ENCODE measurements at places on chromosomes 16 and 17.

DNA sequence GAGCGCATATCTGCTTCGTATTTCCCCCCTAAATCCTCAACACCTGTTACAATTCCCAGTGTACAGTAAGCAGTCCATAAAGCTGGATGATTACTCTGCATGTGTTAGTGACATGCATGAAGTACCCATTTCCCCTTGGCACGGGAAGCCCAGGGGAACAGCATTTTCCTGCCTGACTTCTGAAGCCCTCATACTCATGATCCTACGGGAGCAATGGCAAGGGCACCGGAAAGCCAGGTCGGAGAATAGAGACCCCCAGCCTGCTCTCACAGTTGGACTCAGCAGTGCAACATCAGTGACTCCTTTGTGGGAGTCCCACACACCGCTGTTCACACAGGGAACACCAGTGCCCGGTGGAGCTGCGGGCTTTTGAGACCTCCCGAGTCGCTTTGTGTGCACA lies 336.9 kb downstream of the CDH13 start:
- DNase-seq = peak; percentile 93

- peak; percentile 26 for DNase-seq
These were observed 23.4 kb upstream of the SREBF1 start for GRCh38 chr17:17859909-17860765.

- DNase-seq = no peak
These were observed 24.5 kb downstream of the RCVRN start for GRCh38 chr17:9880582-9880999.

DNA sequence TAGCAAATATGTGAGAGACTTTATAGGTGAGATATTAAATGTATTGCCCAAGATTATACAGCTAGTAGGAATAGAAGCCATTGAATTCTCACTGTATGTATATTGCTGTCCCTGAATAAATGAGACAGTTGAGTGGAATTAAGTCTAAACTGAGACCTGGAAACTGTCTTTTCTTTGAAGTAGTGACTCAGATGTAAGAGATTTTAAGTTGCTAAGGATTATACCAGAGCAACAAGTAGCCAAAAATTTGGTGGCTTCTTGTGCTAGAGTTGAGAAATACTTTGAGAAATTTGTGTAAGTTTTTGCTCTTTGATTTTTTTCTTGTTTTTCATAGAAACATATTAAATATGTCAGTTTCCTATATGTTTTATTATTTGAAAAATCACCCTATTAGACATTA lies 58.7 kb downstream of the TANC2 start:
- DNase-seq = no peak

DNA sequence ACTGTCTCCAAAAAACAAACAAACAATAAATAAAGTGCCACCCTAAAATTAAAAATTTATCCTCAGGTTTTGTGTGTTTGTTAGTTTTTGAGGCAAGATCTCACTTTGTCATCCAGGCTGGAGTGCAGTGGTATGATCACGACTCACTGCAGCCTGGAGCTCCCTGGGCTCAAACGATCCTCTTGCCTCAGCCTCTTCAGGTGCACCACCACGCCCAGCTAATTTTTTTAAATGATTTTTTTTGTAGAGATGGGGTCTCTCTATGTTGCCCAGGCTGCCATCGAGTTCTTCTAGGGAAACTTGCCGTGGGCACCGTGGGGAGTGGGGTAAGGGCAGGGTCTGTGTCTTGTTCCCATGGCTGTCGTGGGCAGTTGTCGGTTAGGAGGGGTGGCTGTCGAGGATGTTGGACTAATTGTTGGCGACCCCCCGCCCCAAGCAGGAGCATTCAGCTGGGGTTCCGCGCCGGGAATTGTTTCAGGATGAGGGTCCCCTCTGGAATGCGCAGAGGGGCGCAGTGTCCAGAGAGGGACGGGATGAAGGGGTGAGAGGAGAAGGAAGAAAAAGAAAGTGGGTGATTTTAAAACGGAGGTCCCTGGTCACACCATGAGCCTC lies 1.1 kb upstream of the RNF213 start:
- no peak for DNase-seq

GRCh38 chr16:29978564-29979270 lies 5.0 kb downstream of the TAOK2 start:
- no peak for DNase-seq

- no peak for DNase-seq
These were observed 419.4 kb downstream of the PMP22 start for GRCh38 chr17:14845591-14846281.

DNA sequence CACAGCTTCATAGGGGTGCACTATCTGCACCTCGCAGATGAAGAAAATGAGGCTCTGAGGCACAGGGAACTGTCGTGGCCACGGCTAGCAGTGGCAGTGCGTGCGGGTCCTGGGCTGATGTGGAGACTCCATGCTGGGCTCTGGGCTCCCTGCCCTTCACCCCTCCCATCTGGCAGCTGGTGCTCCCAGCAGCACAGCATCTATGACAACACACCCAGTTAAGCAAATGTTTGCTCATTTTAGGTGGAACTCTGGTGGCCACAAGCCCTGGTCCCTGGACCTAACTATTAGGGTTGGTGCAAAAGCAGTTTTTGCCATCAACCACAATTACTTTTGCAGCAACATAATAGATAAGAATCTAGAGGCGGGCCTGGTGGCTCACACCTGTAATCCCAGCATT lies 30.9 kb downstream of the IFT140 start:
- DNase-seq = peak; percentile 67

- no peak for DNase-seq
These were observed 808 bp upstream of the ALOX15 start for GRCh38 chr17:4642286-4642685.

DNA sequence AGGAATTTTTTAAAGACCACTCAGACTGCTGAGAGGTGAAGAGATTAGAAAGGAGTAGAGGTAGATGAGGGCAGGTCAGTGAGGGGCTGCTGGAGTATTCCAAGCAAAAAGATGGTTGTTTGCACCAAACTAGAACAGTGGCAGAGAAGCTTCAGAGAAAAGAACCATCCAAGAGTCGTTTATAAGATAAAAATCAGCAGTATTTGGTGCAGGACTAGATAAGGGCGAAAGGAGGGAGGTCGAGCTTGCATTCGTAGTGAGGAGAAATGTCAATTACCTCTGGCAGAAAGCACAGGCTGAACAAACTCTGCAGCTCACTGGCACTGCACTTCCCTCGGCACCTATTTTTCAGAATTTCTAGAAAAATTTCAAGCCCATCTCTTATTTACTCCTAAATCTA lies 9.6 kb downstream of the TEX2 start:
- no peak for DNase-seq

- peak; percentile 67 for DNase-seq
These were observed 13.4 kb upstream of the ATP5MC1 start for GRCh38 chr17:48878920-48879898.

DNA sequence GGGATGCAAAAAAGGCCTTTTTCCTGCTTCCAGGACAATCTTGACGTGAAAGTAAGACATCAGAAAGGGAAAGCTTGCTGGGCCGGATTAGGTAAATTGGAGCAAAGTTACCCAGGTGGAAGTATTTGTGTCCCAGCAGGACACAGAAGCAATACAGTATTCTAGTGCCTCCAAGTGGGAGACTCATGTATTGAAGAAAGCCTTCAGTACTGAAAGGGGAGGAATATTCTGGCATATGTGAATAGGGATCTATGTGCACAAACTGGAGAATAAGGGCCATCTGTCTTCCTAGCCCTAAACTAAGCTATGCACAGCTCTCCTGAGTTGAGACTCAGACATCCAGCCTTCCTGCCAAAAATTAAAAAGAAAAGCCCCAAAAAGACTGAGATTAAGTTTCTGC lies 327.3 kb upstream of the CDH8 start:
- DNase-seq = no peak

DNA sequence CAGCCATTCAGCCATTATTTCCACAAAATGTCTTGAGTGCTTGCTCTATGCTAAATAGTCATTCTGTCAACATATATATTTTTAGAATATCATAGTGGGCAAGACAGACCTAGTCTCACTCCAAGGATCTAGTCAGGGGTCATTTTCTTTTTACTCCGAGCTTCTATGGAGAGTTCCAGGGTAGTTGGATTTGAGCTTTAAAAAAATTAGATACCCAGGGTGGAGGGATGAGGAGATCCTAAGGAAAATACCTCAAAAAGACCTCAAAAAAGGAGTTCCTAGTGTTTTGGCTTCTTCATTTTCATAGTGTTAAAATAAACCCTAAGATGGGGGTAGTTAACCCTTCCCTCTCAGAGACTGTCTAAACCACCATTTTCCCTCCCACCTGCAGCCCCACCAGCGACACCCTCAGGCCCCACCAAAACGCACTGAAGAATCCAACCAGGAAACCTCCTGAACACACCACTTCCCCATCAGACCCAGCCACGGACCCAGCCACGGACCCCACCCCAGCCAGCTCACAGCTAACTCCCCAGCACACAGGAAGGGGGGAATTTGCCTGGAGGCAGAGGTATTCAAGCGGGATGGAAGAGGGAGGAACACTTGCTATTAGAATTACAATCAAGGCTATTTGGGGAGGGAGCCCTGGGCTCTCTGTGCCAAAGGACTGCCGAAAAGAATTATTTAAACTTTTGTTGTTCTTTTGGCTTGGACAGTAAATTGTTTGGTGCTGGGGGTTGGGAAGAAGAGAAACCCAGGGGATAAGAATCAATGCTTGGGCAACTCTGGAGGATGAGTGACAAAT lies 2.2 kb downstream of the ETV4 start:
- DNase-seq = no peak

DNA sequence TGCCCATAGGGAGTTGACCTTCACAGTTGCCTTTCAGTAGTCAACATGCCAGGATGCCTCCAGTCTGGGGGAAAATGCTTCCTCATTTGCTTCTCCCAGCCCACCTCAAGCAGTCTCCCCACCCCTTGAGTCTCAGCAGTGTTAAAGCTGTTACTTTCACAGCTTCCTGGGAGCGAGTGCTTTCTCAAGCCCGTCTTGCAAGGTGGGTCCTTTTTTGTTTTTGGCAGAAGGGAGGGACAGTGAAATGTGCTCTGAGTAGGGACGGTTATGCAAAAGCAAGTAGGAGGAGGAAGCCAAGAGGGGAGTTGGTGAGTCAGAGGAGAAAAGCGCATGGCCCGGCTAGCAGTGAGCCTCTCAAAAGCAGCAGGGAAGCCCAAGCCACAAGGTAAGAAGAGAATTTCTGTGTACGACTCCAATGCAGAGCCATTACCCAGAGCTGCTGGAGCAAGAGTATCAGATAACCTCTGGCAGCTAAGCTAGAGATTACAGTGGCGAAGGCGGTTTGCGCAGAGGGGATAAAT lies at the start of gene CHST4:
Gene CHST4 (plus strand): TSS at position 316 of the 521 bp plus-strand sequence. CDS start 10,252 bp downstream, outside the sequence.
- DNase-seq = peak; percentile 54

GRCh38 chr17:28261219-28261618 lies 57.8 kb upstream of the TMEM97 start:
- no peak for DNase-seq

DNA sequence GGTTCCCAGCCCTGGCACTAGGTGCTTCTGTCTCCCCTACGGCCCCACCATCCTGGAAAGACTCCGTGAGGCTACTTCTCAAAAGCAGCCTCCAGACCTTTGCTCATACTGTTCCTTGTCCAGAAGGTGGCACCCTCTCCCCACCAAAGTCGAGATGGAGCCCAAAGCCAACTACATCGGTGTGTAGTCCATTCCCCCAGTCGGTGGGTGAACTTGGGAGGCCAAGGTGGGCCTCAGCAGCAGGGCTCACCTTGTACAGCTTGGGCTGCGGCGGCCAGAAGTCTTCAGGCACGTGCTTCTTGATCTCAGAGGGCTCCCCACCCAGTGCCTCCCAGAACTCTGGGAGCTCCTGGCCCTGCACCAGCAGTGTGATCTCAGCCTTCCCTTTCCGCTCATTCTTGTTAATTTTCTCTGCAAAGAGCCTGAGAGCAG lies 10.2 kb downstream of the FLII start:
- peak; percentile 27 for DNase-seq

DNA sequence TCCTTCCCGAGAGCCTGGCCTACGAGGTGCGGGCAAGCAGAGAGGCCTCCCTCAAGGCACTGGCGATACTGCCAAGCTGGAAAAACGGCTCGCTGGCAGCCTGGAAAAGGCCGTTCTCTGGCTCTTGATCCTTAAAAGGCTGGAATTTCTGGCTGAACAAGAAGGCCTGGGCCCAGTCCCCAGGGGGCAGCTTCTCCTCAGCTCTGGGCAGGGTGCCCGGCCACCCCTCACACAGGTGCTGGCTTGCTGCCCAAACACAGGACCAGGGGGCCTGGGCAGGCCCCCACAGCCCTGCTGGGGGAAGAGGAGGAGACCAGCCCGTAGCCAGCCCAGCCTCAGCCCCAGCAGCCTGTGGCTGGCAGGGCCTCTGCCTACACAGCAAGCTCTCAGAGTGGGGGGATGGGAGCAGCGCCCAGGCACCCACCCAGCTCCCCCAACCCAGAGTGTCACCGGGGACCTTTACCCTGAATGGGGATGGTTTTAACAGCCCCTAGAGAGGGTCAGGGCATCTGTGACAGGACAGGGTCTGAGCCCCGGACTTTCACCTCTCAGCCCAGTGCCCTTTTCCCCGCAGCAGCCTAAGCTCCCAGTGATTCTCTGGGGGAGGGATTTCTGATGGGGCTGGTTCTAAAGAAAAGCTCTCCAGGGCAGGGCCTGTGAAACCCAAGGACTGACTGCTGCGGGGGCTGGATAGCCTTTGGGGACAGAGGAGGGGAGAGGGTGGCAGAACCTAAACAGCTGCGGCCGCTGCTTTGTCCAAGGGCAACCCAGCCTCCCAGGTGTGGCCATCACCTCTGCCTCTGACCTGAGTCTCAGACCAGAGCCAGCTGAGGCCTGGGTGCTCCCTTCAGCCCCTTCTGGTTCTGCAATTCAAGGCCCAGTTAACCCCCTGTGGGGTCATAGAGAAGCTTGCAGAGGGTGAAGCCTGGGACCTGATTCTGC lies 38.6 kb upstream of the TOB1 start:
- peak; percentile 97 for DNase-seq

DNA sequence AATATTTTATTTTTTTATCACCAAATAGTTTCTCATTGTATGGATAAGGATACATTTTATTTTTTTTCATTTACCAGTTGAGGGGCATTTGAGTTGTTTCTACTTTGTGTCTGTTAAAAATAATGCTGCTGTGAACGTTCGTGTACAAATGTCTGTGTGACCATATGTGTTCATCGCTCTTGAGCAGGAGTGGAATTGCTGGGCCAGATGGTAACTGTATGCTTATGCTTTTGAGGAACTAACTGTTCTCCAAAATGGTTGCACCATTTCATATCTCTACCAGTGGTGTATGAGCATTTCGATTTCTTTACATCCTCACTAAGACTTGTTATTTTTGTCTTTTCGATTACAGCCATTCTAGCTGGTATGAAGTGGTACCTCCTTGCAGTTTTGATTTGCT lies 212.5 kb upstream of the N4BP1 start:
- no peak for DNase-seq

DNA sequence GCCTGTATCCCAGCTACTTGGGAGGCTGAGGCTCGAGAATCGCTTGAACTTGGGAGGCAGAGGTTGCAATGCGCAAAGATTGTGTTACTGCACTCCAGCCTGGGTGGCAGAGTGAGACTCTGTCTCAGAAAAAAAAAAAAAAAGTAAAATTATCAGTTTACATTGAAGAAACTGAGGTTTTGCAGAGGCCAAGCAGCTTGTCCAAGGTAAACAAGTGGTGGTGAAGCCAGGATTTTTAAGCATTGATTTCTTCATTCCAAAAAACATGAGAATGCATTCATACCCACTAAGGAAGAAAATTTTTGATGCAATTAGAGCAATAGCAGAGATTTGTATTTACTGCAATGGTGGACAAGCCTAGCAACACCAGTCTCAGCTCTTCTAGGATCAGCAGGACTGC lies 52.7 kb downstream of the CENPV start:
- no peak for DNase-seq
